ENCODE measurements at places on chromosomes 7 and 10.
A peak's percentile ranks its signal among the peaks of the same experiment; 100 is the strongest.

GRCh38 chr10:70404036-70404786, at the start of gene EIF4EBP2:
Gene EIF4EBP2 (plus strand): TSS chr10:70404145. CDS start chr10:70404402, 257 bp downstream.
- DNase-seq, result peak; percentile 95

- no peak for DNase-seq
These were observed 16.2 kb upstream of the PRR15 start for GRCh38 chr7:29547421-29547820.

DNA sequence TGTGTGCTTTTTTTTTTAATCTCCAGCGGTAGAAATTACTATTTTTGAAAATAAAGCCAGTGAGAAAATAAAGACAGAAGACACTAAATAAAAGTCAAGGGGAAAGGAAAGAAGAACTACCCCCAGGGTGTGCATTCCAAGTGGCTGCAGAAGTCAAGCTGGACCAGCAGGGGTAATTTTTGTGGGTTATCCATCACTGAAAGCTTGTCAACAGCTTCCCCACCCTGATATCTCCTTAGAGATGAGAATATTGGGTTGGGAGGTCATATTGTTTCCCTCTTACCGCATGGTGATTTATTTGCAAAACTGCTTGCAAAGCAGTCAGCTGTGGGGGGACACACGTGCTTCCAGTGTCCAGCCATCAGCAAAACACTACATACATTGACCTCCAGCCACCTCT, 46.4 kb downstream of the FAM107B start:
- DNase-seq, result no peak

GRCh38 chr7:28926871-28927597, 31.1 kb downstream of the TRIL start:
- peak; percentile 86 for DNase-seq

DNA sequence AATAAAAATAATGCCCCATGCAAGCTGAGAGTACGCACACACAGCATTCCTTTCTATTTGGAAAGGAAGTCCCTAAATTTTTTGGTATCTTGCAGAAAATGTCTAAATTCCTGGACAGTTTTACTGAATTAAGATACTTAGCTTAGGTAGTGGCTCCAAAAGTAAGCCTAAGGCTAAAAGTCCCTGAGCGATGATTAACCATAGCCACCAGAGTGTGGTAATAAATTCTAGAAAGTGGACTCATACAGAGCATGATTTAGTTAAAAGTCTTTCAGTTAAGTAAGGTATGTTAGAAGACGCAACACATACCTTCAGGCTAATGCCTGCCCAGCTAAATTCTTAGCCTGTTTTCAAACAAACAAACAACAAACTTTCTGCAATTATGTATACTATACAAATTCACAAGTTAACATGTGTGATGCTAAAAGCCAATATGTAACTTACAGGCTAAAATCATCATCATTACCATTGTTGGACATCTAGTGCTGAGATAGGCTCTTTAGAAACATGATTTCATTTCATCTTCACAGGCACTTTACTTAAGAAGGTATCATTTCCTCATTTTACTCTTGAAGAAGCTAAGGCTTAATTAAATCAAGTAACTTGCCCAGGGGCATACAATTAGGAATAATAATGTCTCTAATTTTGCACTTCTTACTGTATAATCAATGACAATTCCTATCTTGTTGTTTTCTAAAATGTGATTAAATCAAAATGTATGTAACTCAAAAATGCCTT, 261.4 kb upstream of the YAE1 start:
- DNase-seq, result no peak

DNA sequence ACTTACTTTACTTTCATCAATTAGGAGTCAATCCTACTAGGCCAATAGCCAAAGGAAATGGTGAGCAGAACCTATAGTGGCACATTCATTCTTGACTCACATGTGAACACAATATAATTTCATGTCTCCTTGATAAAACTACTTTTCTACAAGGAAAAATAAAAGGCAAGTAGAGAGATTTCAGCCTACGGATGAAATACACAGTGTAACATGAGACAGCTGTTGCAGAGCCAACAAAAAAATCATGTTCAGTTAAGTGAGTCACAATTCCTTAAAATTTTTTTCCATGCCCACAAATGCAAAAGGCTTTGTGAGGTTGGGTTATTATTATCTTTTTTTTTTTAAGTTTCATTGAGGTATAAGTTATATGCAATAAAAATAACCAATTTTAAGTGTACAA, 54.8 kb downstream of the GPR141 start:
- no peak for DNase-seq

- DNase-seq, result no peak
These were observed 112.2 kb downstream of the CLEC2L start for GRCh38 chr7:139635526-139636302.

- no peak for DNase-seq
These were observed 709.0 kb downstream of the KCNMA1 start for GRCh38 chr10:76928565-76928964.

DNA sequence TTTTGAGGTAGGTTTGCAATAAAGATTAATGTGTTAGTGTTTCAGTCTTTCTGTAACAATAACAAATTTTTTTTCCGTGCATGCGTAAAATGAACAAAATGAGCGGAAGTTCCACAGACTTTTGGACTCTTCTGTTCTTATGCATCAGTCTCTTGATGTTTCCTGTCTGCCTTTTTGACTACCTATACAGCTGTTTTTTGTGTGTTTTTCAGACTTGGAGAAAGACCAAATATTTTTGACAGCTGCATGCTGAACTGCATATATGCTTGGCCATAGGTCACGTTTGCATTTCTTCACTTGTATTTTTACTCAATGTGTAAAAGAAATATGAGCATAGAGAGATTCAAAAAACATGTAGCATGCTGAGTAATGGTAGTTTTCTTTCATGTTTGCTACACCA, 119.3 kb downstream of the BBS9 start:
- no peak for DNase-seq

- DNase-seq, result no peak
These were observed 205.2 kb downstream of the GRM8 start for GRCh38 chr7:127047521-127047920.

GRCh38 chr10:52617346-52617745, 155.2 kb downstream of the MBL2 start:
- no peak for DNase-seq

- no peak for DNase-seq
These were observed 148.3 kb downstream of the NRP1 start for GRCh38 chr10:33186150-33186549.

- peak; percentile 8 for DNase-seq
These were observed 15.4 kb downstream of the NRAP start for GRCh38 chr10:113648478-113648877.

- DNase-seq, result no peak
These were observed 161.1 kb upstream of the KLF14 start for GRCh38 chr7:130894909-130895750.

- DNase-seq, result no peak
These were observed 180.3 kb upstream of the MYO3A start for GRCh38 chr10:25753776-25754175.

GRCh38 chr7:159006610-159007130, 138.0 kb downstream of the VIPR2 start:
- DNase-seq, result no peak

- DNase-seq, result no peak
These were observed 11.5 kb upstream of the HHEX start for GRCh38 chr10:92678206-92678605.

DNA sequence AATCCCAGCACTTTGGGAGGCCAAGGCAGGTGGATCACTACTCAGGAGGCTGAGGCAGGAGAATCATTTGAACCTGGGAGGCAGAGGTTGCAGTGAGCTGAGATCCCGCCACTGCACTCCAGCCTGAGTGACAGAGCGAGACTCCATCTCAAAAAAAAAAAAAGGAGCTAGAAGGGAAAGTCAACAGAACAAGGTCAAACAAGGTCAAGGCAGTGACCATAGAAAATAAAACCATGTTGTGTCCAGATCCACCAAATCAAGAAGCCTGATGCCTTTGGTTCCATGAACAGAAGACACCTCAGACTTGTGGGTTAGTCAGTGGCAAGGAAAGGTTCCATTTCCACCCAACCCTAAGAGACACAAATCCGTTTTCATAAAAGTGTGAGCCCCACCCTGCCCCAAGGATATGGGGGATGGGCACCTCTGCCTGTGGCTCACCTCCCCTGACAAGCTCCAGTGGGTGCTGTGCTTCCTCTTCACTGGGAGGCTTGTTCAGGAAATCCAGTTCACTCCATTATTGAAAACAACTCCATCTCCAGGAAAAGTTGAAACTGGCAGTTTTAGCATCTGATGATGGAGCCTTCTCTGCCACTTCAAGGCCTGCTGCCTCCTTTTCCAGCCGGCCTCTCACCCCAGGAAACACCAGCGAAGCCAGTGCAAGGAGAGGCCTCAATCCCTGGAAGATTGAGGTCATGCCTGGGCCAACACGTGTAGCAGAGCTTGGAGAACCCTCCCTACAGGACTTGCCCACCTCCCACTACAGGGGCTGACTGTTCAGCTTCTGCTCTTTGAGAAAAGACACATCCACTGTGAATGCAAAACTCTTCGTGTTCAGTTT, 152.9 kb downstream of the NRF1 start:
- DNase-seq, result no peak

DNA sequence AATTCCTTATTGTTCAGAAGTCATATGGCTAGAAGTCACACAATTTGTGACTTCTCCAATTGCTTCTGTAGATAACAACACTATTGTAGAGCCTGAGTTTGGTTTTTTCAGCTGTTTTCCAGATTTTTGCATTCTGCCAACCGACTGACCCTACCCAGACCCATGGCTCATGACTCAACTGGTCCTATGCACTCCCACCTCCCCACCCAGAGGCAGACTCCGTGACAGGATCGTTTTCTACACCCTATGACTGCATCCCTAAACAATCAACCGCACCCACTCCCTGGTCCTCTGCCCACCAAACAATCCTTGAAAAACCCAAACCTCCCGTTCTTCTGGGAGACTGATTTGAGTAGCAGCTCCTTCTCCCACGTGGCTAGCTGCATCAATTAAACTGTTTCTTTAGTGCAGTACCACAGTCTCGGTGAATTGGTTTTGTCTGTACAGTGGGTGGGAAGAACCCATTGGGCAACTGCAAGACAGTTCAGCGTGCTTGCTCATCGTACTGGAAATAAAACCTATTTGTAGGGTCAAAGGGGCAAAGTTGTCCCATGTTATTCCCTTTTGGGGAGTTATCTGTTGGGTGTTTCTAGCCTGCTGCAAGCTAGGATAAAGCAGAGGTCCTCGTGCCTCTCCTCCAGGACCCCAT, 150.3 kb upstream of the FAM20C start:
- DNase-seq, result peak; percentile 25

- DNase-seq, result no peak
These were observed 52.6 kb downstream of the TSPAN15 start for GRCh38 chr10:69503896-69504265.

DNA sequence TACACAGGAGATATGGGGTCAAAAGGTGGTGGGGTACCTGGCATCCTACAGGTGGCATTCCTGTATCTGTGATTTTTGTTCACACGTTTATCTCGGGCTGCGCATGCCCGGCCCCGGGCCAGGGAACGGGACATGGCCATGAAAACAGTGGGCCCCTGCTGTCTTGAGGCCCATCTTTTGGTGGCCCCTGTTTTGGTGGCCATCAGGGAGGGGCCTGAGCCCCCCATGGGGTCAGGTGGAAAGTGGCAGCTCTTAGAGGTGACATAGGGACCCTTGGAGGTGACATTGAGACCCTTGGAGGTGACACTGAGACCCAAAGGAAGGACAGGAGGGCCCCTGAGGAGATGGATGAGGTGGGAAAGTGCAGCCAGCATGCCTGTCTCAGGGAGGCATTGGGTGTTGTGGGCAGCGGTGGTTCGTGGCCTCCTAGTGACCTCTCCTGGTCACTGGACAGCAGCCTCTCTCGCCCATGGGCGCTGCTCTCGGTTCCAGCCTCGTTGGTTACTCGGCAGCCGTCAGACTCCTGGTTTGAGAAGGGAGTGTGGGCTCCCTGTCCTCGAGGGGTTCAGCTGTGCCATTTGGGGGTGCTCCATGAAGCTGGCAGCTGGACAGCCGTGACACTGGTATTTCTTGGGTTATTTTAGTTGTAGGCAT, 39.9 kb downstream of the INPP5A start:
- no peak for DNase-seq

DNA sequence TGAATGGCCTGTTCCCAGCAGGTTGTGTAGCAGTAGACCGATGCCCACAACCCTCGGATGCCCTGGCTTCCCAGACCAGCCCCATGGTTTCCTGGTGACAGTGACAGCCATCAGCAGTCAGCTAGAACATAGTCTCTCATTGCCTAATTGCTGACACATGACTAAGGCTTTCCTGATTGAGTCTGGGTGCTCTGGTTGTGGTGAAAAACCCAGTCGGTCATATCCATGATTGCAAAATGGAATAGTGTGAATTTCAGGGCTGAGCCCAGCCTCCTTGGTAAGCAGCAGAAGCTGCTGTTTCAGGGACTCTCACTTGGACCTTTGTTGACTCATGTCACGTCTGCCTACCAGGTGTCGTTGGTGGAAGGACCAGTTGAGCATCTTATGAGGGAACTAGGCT, 36.6 kb downstream of the POR start:
- DNase-seq, result peak; percentile 87

GRCh38 chr7:7799138-7799537, 80.7 kb upstream of the RPA3 start:
- DNase-seq, result peak; percentile 49

GRCh38 chr10:70510904-70511303, 32.3 kb downstream of the PALD1 start:
- no peak for DNase-seq

GRCh38 chr7:155448632-155449007, 9.3 kb upstream of the EN2 start:
- no peak for DNase-seq

- DNase-seq, result no peak
These were observed 115.9 kb downstream of the VIPR2 start for GRCh38 chr7:159028508-159029401.

DNA sequence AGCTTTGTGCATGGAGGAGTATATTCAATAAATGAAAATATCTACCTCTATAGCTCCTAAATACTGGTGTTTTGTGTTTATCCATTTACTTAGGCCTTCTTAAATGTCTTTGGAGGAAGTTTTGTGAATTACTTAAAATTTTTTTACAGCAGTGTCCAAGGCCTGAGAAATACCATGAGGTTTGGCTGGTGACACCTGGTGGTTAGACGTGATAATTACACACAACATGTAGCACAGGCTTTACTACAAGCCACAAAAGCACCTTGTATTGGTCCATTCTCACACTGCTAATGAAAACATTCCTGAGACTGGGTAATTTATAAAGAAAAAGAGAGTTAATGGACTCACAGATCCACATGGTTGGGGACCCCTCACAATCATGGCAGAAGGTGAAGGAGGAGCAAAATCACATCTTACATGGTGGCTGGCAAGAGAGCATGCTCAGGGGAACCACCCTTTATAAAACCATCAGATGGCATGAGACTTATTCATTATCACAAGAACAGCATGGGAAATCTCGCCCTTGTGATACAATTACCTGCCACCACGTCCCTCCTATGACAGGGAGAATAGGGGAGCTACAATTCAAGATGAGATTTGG, 20.6 kb downstream of the HYAL4 start:
- peak; percentile 67 for DNase-seq

- no peak for DNase-seq
These were observed 945 bp downstream of the ADD3 start for GRCh38 chr10:110008518-110009339.

GRCh38 chr10:118106426-118106825, 59.7 kb upstream of the RAB11FIP2 start:
- peak; percentile 37 for DNase-seq
